ENCODE measurements at places on chromosomes 6 and 20.

GRCh38 chr20:25460566-25461280, 53.2 kb downstream of the GINS1 start:
- H3K36me3 ChIP-seq: no peaks in the 10 kb centered on the region
- no peak for DNase-seq
- no peaks in the 10 kb centered on the region for H3K4me1 ChIP-seq
- no peaks in the 10 kb centered on the region for H3K27me3 ChIP-seq
- H3K4me3 ChIP-seq: no peak overlapping the region
- no peak overlapping the region for H3K27ac ChIP-seq

- H3K4me3 ChIP-seq: no peak overlapping the region
- H3K27me3 ChIP-seq: peaks cover 11% of the 10 kb centered on the region
- no peak overlapping the region for H3K27ac ChIP-seq
- H3K36me3 ChIP-seq: no peaks in the 10 kb centered on the region
- no peak for DNase-seq
- H3K4me1 ChIP-seq: no peaks in the 10 kb centered on the region
Observed at GRCh38 chr6:70166088-70166958, 136.6 kb downstream of the COL9A1 start.

- no peak overlapping the region for H3K4me3 ChIP-seq
- peaks cover 3% of the 10 kb centered on the region for H3K4me1 ChIP-seq
- H3K36me3 ChIP-seq: no peaks in the 10 kb centered on the region
- DNase-seq: no peak
- no peaks in the 10 kb centered on the region for H3K27me3 ChIP-seq
- H3K27ac ChIP-seq: no peak overlapping the region
Observed at GRCh38 chr6:294656-295565, 2.6 kb downstream of the DUSP22 start.

GRCh38 chr20:38715646-38716045, 8.6 kb upstream of the SLC32A1 start:
- DNase-seq: no peak
- H3K27me3 ChIP-seq: peaks cover 73% of the 10 kb centered on the region
- H3K4me1 ChIP-seq: no peaks in the 10 kb centered on the region
- H3K27ac ChIP-seq: no peak overlapping the region

- peaks cover 29% of the 10 kb centered on the region for H3K27me3 ChIP-seq
- H3K27ac ChIP-seq: no peak overlapping the region
- no peaks in the 10 kb centered on the region for H3K36me3 ChIP-seq
- H3K4me1 ChIP-seq: no peaks in the 10 kb centered on the region
Observed at GRCh38 chr6:28742668-28743270, 181.0 kb downstream of the TRIM27 start.

- H3K27ac ChIP-seq: no peak overlapping the region
- no peaks in the 10 kb centered on the region for H3K4me1 ChIP-seq
- H3K36me3 ChIP-seq: no peaks in the 10 kb centered on the region
- DNase-seq: no peak
- H3K4me3 ChIP-seq: no peak overlapping the region
Observed at GRCh38 chr20:33249456-33249855, 13.7 kb downstream of the BPIFA1 start.

DNA sequence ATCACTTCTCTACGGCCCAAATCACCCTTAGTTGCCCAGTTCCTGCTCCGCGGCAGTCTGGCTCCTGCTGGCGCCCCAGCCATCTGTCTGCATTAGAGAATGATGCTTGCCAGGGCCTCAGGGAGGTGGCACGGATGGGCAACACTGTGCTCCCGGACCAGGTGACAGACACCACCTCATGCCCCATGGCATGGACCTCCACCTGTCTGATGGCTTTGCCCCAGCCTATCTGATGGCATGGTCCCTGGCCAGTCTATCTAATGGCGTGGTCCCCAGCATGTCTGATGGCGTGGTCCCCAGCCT, 18.8 kb upstream of the MRGBP start:
- no peaks in the 10 kb centered on the region for H3K27me3 ChIP-seq
- H3K27ac ChIP-seq: peak overlapping the region; percentile 69
- no peaks in the 10 kb centered on the region for H3K36me3 ChIP-seq
- H3K4me3 ChIP-seq: no peak overlapping the region
- peaks cover 24% of the 10 kb centered on the region for H3K4me1 ChIP-seq
- DNase-seq: no peak

DNA sequence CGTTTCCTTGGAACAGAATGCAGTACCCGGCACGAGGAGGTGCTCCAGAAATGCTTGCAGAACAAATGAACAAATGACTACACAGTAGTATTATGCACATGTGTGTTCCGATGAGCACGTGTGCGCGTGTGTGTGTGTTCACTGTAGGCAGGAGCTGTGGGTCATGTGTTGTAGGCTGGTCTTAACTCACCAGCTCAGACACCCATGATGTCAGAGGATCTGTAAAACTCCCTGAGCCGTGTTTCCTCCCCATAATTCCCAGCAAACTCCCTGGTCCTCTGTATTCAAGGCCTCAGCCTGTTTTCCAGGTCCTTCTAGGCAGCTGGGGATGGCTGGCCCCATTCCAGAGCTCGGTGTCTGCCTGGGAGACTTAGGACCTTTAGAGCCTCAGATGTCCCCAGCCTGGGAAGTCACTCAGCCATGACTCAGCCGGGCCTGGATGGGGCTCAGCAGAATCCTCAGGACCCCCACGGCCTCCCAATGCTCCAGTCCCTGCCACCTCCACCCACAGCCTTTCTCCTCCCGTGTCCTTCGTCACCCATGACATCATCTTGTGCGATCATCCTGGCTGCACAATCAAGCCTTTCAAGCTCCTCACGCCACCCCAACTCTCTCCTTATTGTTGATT, 475.0 kb upstream of the SULF2 start:
- no peaks in the 10 kb centered on the region for H3K4me1 ChIP-seq
- H3K27me3 ChIP-seq: no peaks in the 10 kb centered on the region
- DNase-seq: peak; percentile 76
- H3K27ac ChIP-seq: no peak overlapping the region
- no peak overlapping the region for H3K4me3 ChIP-seq

GRCh38 chr20:63452821-63453523, 19.5 kb downstream of the KCNQ2 start:
- peaks cover 16% of the 10 kb centered on the region for H3K4me1 ChIP-seq
- H3K4me3 ChIP-seq: no peak overlapping the region
- DNase-seq: no peak
- no peaks in the 10 kb centered on the region for H3K36me3 ChIP-seq
- peaks cover 18% of the 10 kb centered on the region for H3K27me3 ChIP-seq
- H3K27ac ChIP-seq: no peak overlapping the region

GRCh38 chr6:150910561-150910960, 45.1 kb downstream of the MTHFD1L start:
- H3K27ac ChIP-seq: no peak overlapping the region
- H3K4me3 ChIP-seq: no peak overlapping the region

DNA sequence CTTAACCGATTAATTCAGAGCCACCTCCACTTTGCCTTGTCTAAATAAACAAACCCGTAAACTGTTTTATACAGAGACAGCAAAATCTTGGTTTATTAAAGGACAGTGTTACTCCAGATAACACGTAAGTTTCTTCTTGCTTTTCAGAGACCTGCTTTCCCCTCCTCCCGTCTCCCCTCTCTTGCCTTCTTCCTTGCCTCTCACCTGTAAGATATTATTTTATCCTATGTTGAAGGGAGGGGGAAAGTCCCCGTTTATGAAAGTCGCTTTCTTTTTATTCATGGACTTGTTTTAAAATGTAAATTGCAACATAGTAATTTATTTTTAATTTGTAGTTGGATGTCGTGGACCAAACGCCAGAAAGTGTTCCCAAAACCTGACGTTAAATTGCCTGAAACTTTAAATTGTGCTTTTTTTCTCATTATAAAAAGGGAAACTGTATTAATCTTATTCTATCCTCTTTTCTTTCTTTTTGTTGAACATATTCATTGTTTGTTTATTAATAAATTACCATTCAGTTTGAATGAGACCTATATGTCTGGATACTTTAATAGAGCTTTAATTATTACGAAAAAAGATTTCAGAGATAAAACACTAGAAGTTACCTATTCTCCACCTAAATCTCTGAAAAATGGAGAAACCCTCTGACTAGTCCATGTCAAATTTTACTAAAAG, 2.7 kb downstream of the FOXC1 start:
- H3K4me1 ChIP-seq: peaks cover 8% of the 10 kb centered on the region
- peak overlapping the region; percentile 86 for H3K27ac ChIP-seq
- no peaks in the 10 kb centered on the region for H3K36me3 ChIP-seq
- H3K27me3 ChIP-seq: no peaks in the 10 kb centered on the region
- H3K4me3 ChIP-seq: peak overlapping the region; percentile 88

DNA sequence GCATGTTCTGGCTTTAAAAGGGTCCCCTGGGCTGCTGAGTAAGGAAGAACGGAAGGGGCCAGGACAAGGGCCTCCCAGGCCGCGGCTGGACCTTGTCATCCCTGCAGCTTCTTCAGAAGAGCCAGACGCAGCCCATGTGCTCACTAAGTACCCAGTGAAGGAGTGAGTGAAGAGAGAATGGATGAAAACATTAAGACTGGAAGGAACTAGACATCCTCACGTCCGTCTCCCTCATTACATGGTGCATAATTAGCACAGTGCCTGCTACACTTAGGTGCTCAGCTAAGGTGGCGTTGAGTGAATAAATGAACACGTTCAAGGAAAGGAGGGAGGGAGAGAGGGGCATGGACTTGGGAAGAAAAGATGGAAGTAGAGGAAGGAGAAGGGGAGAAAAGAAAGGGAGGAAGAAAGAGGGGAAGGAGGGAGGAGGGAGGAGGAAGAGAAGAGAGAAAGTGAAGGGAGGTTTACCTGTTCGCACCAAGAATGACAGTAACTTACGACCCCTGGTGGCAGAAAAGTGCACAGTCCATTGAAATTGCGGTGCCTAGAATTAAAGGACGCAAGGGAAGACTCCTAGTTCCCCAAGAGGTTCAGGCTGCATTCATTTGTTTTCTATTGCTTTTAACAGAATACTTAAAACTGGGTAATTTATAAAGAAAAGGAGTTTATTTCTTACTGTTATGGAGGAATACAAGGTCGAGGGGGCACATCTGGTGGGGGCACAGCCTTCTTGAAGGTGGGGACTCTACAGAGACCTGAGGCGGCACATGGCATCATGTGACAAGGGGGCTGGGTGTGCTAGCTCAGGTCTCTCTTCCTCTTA, 8.0 kb downstream of the TP53RK start:
- DNase-seq: no peak
- H3K36me3 ChIP-seq: peaks cover 36% of the 10 kb centered on the region
- no peaks in the 10 kb centered on the region for H3K27me3 ChIP-seq
- no peak overlapping the region for H3K27ac ChIP-seq
- H3K4me1 ChIP-seq: peaks cover 15% of the 10 kb centered on the region

GRCh38 chr6:135291288-135292076, 110.4 kb downstream of the MYB start:
- H3K36me3 ChIP-seq: no peaks in the 10 kb centered on the region
- H3K4me1 ChIP-seq: no peaks in the 10 kb centered on the region
- no peaks in the 10 kb centered on the region for H3K27me3 ChIP-seq

- no peaks in the 10 kb centered on the region for H3K4me1 ChIP-seq
- H3K4me3 ChIP-seq: no peak overlapping the region
- H3K27me3 ChIP-seq: no peaks in the 10 kb centered on the region
Observed at GRCh38 chr6:31352683-31353383, 4.1 kb downstream of the HLA-B start.

DNA sequence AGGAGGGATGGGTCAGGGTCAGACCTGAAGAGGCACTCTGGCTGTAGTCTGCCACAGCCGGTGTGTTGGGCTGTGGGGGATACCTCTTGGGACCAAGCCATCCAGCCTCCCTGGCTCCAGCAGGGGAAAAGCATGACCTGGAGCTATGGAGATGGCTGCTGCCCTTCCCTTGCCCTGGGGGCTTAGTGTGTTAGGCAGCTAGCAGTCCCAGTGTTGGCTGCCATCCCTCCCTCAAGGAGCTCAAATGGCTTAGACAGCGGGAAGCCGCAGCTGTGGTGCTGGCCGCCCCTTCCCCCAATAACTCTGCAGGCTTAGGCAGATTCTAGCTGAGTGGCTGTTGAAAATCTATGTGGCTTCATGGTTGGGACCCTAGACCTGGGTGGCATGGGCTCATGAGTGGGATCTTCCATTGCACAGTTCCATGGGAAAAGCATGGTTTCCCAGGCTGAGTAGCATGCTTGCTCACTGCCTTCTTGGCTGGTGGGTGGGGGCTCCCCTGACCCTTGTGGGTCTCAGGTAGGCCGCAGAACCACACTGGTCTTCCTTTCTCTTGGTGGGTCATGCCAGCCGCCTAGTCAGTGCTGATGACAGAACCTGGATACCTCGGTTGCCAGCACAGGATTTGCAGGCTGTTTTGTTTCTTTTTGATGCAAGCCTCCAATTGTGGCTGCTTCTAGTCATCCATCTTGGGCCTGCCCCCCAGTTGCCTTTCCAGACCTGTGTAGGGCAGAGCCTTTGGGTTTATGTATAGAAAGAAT, 69.0 kb upstream of the AHI1 start:
- H3K27ac ChIP-seq: no peak overlapping the region
- H3K27me3 ChIP-seq: no peaks in the 10 kb centered on the region
- no peaks in the 10 kb centered on the region for H3K4me1 ChIP-seq
- no peak overlapping the region for H3K4me3 ChIP-seq
- DNase-seq: no peak

DNA sequence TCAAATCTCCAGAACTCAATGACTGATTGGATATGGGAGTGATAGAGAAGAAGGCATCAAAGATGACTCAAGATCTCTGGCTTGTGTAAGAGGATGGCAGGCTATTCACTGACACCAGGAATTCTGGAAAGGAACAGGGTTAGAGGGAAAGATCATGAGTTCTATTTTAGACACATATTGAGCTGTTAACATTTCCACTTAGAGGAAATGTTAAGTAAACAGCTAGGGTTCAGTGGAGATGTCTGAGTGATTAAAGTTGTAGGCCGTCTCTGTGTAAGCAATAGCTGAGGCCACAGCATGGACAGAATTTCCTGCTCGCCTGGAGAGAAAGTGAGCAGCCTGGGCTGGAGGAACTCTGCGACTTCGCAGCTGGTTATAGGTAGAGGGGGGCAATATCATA, 21.0 kb downstream of the ZC3H12D start:
- no peak overlapping the region for H3K27ac ChIP-seq
- no peaks in the 10 kb centered on the region for H3K4me1 ChIP-seq
- no peaks in the 10 kb centered on the region for H3K27me3 ChIP-seq
- H3K36me3 ChIP-seq: no peaks in the 10 kb centered on the region

DNA sequence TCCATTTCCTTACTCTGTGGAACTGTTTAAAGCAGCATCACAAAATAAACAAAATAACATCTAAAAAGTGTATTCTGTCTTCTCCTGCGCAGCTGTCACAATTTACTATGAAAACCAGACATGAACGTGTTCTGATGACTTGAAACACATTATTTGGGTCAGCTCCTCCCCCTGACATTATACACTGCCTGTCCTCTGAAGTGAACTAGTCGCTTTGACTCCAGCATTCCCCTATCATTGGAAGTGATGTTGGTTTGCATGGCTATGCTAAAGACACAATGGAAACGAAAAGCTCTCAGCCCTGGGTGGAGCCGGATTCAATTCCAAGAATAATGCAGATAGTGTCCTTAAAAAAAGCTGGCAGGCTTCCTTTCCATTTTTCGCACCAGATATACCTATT, 125.9 kb downstream of the FYN start:
- no peaks in the 10 kb centered on the region for H3K36me3 ChIP-seq
- no peaks in the 10 kb centered on the region for H3K27me3 ChIP-seq
- no peak overlapping the region for H3K27ac ChIP-seq
- H3K4me1 ChIP-seq: no peaks in the 10 kb centered on the region
- no peak for DNase-seq

All from RWPE2 (cell line).